ENCODE measurements at places on chromosomes 2 and 18.
A peak's percentile ranks its signal among the peaks of the same experiment; 100 is the strongest.

DNA sequence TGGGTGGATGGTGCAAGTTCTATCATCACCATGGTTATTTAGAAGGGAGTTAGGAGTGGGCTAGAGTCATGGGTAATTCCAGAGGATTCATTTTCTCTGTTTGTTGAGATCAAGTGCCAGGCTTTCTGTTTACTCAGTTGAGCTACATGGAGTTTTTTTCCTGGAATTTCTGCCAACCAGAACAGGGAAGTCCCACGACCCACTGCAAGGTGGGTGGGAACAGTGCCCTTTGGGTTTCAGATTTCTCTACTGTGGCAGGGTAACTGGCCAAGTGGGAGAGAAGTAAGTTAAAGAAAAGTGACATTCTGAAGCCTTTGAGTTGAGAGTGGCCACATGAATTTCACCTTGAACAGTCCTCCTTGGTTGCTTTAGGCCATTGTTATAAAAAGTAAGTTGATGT, 138.9 kb downstream of the SLC39A10 start:
- DNase-seq = no peak
- H3K27ac ChIP-seq = no peak overlapping the region
- H3K4me3 ChIP-seq = no peak overlapping the region
- no peaks in the 10 kb centered on the region for H3K4me1 ChIP-seq
- no peaks in the 10 kb centered on the region for H3K36me3 ChIP-seq

DNA sequence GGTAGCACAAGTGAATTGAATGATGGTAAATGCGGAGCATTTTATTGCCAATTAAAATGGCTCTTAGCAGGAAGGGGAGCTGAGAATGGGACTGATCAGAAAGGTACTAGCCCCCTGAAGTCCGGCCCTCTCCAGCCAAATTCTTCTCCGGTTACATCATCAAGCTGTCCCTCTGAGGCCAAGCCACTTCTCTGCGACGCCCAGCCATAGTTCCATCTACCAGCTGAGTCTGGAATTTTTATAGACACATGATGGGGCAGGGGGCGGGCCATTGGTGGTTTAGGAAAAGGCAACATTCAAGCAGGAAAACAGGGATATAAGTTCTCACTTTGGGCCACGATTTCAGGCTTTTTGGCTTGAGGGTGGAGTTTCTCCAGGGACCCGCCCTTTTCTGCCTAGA, 22.7 kb downstream of the RPRM start:
- H3K36me3 ChIP-seq = no peaks in the 10 kb centered on the region
- H3K27ac ChIP-seq = no peak overlapping the region
- no peaks in the 10 kb centered on the region for H3K27me3 ChIP-seq
- H3K4me3 ChIP-seq = no peak overlapping the region
- no peaks in the 10 kb centered on the region for H3K4me1 ChIP-seq

GRCh38 chr2:175880-176820, 87.7 kb downstream of the SH3YL1 start:
- DNase-seq = no peak
- H3K4me3 ChIP-seq = no peak overlapping the region
- 0 out of 2 replicates have a peak, but pooled peaks cover 2% of the 10 kb centered on the region for H3K27me3 ChIP-seq
- H3K27ac ChIP-seq = no peak overlapping the region

DNA sequence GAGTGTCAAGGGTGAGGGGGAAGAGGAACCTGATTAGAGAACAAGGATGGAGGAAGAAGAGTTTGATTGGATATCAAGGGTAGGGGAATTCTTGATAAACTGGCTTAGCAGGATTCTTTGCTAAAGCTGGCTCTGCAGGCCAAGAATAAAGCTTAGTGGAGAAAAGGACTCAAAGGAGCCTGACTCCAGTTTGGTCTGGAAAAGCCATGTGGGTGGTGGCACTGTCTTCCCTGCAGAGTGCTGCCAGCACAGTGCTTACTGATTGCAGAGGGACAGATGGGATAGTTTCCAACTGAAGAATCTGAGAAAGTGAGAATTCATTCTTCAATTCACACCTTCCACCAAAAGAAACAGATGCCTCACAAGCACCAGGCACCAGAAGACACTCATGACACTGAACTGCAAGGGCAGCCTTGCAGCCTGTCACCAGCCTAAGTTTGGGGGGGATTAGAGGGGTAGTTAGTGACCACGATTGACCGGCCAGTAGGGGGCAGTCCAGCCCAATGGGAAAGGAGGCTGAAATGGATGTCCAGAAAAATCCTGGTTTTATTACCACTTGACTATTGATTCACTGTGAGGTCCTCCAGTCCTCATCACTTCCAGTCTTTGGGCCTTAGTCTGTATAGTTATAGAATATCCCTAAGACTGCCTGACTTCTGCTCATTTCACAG, 334.5 kb downstream of the SMAD2 start:
- peak; percentile 2 for DNase-seq
- no peaks in the 10 kb centered on the region for H3K36me3 ChIP-seq
- peaks cover 5% of the 10 kb centered on the region for H3K27me3 ChIP-seq
- H3K4me3 ChIP-seq = no peak overlapping the region

DNA sequence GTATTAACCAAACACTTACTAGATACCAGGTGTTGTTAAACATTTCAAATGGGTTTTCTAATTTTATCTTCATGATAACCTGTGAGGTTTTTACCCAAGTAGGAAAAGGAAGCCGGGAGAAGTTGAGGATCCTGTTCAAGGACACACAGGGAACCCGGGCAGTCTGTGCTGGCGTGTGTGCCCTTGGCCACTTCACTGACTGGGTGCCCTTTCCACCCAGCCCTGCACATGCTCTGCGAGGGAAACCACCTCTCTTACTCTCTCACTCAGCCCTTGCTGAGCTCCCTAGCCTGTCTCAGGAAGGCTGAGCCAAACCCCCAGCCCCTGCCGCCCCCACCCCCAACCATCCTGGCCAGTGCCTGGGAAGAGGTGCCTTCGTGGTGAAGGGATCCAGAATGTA, 51.8 kb downstream of the TEX44 start:
- H3K27me3 ChIP-seq = no peaks in the 10 kb centered on the region
- H3K27ac ChIP-seq = peak overlapping the region; percentile 76
- no peaks in the 10 kb centered on the region for H3K36me3 ChIP-seq
- DNase-seq = no peak
- no peak overlapping the region for H3K4me3 ChIP-seq
- H3K4me1 ChIP-seq = peaks cover 43% of the 10 kb centered on the region

DNA sequence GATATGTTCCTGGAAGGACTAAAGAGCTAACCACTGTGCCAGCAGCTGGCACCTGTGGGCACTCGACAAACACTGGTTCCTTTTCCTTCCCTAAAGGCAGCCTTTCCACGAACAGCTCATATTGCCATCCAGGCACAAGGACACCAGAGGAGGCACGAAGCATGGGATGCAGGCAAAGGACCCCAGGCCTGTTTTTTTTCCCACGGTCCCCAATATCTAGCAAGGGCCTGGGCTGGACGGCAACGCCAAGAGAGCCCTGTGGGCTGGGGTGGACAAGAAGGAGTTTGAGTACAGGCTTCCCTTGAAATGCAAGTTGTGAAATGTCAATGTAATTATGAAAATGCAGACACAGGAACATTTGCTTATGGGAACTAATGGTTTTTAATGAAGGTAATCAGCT, 135.9 kb downstream of the CYP26B1 start:
- H3K27me3 ChIP-seq = no peaks in the 10 kb centered on the region
- no peak overlapping the region for H3K4me3 ChIP-seq
- no peaks in the 10 kb centered on the region for H3K36me3 ChIP-seq
- no peak for DNase-seq
- H3K27ac ChIP-seq = no peak overlapping the region
- H3K4me1 ChIP-seq = no peaks in the 10 kb centered on the region

DNA sequence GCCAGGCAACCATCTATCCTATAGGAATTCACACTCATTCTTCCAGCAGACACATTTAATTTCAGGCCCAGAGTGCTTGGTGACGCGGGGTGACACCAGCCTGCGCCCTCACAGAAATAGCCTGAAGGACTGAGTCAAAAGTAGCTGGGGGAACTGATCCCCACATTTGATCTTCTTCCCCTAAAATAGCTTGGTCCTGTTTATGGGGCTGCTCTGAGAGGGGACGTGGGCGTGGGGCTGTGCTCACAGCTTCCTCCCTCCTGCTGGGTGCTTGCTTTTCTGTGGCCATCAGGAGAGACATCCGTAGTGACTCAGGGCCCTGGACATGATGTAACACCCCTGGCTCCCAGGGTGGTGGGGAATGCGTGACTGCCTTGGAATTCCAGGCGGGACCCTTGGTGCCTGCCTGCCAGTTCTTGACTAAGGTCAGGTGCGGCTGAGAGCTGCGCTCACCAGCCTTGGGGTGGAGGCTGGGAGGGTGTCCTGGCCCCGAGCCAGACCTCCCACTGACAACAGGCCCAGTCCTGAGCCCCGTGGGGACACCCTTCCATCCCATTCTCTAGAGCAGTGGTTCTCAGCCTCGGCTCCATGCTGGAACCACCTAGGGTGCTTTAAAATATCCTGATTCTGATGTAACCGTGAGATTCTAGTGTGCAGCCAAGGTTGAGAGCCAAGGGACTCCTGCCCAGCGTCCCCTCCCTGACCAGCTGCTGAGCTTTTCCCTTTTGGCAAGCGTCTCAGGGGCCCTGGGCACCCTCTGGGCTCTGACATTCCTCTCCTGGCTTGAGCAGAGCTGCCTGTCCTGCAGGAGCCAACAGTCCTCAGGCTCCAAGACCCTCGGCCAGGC, 47.4 kb upstream of the SMAD7 start:
- no peaks in the 10 kb centered on the region for H3K36me3 ChIP-seq
- H3K27ac ChIP-seq = peak overlapping the region; percentile 73
- H3K4me1 ChIP-seq = peaks cover 27% of the 10 kb centered on the region
- no peak overlapping the region for H3K4me3 ChIP-seq
- no peaks in the 10 kb centered on the region for H3K27me3 ChIP-seq

- no peaks in the 10 kb centered on the region for H3K27me3 ChIP-seq
- H3K4me1 ChIP-seq = peaks cover 39% of the 10 kb centered on the region
- no peak for DNase-seq
- H3K27ac ChIP-seq = no peak overlapping the region
- no peak overlapping the region for H3K4me3 ChIP-seq
- H3K36me3 ChIP-seq = no peaks in the 10 kb centered on the region
These were observed 3.5 kb downstream of the TMEM127 start for GRCh38 chr2:96262306-96262705.

GRCh38 chr2:98241592-98241991, 104.7 kb upstream of the CNGA3 start:
- H3K36me3 ChIP-seq = no peaks in the 10 kb centered on the region
- no peak overlapping the region for H3K27ac ChIP-seq
- no peaks in the 10 kb centered on the region for H3K4me1 ChIP-seq
- no peak overlapping the region for H3K4me3 ChIP-seq
- no peak for DNase-seq

DNA sequence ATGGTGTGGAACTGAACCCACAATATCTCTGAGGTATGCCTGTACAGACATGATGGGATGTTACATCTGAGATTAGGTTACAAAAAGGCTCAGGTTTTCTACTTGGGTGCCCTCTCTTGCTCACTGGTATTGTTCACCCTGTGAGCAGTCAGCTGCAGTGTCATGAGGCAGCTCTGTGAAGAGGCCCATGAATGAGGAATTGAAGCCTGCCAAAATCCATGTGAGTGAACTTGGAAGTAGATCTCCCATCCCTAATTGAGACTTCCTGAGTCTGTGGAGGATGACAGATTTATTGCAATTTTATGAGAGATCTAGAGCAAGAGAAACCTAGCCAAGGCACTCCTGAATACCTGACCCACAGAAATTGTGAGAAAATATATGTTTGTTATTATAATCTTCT, 404.9 kb upstream of the ZEB2 start:
- H3K4me3 ChIP-seq = no peak overlapping the region
- H3K27me3 ChIP-seq = no peaks in the 10 kb centered on the region
- DNase-seq = no peak
- H3K4me1 ChIP-seq = no peaks in the 10 kb centered on the region
- H3K36me3 ChIP-seq = no peaks in the 10 kb centered on the region

Measured in Panc1 (cell line).